Activated T-cell treated with anti-CD3 and anti-CD28 coated beads for 4 hours (primary cell): ENCODE measurements at places on chromosomes 1 and 21.

GRCh38 chr1:156461109-156461508 lies 39.5 kb downstream of the MEF2D start:
- no peak for DNase-seq

- no peak for DNase-seq
Measured at GRCh38 chr1:55707196-55707595, 492.0 kb upstream of the USP24 start.

DNA sequence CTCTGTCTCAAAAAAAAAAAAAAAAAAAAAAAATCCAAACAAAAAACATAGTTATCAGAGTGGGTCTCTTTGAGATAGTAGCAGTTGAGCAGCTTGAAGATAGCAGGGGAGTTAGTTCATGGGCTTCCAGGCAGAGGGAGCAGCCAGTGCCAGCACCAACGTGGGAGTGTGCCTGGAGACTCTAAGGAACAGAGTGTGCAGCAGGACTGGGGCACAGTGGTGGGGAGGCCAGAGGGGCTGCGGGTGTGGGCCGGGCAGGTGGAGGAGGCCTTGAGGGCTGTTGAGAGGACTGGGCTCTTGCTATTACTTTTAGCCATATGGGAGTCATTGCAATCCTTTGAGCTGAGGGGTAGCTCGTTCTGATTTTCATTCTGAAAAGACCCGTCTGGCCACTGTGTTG lies 63.8 kb downstream of the RYR2 start:
- no peak for DNase-seq

DNA sequence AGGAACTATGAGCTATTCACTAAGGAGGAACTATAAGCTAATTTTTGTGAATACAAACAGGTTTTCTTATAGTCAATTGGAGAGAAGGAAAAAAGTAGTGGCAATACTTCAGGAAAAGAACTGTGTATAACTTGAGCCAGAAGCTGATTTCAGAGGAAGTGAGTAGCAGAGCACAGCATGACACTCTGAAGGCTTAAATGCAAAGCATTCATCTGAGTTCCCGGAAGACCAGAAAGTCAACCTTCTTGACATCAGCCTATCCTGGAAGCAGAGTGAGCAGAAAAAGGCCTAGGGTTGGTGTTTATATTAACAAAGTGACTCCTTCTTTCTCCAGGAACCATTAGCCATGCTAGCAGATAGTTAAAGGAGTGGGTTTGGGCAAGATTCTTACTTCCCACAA lies 545.2 kb downstream of the MRPL39 start:
- no peak for DNase-seq

DNA sequence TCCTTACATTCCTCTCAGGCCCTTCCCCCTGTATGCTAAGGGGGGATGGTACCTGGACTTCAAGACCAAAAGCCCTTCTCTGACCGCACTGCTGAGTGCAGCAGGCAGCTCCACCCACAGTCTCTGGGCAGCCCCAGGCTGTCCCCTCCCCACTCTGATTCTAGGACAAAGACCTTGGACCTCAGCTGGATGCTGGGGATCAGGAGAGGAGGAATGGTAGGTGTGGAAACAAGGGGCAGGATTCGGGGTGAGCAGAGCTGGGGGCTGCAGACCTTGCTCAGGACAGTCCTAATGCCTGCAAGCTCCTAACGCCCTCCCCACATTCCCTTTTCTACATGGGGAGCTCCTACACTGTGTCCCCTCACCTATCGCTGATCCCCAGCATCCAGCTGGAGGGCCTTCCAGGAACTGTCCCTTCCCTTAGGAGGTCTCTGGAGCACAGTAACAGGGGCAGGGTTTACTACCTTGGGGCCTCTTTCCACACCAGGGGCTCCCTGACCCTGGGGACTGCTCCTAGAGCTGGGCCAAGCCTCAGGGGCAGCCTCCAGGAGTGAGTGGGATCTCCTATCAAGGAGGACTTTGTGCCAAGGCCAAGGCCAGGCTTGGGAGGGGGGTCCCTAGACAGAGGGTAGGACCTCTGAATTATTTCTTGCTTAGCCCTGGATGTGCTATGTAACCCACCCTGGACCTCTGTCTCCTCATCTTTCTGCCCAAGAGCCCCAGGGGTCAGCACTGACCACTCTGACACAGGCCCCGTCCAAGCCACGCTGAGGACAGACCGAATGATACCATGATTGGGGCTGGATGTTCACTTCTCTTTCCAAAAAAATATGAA lies 5.6 kb downstream of the CLDN19 start:
- DNase-seq, result no peak

GRCh38 chr1:215241451-215241850 lies 158.9 kb downstream of the KCNK2 start:
- no peak for DNase-seq

DNA sequence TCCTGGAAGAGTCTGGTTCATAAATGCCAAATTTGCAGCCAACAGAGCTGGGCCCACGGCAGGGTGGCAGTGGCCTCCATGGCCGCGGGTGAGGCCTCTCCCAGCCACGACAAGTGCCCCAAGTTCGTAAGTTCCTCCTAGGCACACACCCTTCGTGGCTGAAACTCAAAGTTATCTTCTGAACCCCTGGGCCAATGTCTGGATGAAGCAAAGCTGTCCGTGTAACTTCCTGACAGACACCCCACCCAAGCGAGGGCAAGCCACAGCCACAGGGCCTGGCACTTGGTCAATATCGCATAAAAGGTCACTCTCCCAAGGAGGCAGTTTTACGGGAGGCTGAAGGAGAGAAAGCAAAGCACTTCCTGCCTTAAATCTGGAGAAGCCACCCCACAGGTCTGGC lies 27.8 kb upstream of the GPR153 start:
- no peak for DNase-seq

DNA sequence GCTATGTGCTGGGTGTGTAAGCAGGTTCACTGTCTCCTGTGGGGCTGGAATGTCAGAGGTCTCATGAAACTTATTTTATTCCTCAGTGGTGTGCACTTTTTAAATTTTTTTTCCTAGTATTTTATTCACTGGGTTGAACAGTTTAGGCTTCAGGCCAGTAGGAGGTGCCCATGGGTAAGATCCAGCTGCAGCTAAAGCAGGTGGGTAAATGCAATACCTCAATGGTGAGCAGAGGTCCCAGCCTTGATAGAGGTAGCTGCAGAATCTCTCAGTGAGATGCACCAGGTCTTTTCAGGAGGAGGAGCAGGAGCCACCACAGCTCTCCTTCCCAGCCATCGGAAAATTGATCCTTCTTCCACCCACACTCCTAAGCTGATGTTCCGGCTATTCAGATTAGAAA lies 12.6 kb upstream of the OR6N2 start:
- DNase-seq, result no peak

DNA sequence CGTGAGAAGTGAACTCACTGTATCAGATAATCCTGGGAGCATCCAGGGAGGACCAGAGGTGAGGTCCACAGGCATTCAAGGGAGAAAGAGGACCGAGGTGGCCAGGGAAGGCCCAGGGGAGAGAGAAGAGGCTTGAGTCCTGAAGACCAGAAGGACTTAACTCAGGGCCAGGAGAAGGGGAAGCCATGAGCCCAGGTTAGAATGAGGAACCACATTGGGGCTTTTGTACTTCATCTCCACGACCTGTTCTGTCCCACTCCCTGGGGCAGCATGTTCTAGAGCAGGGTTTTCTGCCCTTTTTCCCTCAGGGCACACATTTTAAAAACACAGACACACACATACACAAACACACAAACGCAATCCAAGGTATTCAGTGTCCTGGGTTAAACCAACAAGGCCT lies 8.4 kb downstream of the LGR6 start:
- DNase-seq, result no peak

DNA sequence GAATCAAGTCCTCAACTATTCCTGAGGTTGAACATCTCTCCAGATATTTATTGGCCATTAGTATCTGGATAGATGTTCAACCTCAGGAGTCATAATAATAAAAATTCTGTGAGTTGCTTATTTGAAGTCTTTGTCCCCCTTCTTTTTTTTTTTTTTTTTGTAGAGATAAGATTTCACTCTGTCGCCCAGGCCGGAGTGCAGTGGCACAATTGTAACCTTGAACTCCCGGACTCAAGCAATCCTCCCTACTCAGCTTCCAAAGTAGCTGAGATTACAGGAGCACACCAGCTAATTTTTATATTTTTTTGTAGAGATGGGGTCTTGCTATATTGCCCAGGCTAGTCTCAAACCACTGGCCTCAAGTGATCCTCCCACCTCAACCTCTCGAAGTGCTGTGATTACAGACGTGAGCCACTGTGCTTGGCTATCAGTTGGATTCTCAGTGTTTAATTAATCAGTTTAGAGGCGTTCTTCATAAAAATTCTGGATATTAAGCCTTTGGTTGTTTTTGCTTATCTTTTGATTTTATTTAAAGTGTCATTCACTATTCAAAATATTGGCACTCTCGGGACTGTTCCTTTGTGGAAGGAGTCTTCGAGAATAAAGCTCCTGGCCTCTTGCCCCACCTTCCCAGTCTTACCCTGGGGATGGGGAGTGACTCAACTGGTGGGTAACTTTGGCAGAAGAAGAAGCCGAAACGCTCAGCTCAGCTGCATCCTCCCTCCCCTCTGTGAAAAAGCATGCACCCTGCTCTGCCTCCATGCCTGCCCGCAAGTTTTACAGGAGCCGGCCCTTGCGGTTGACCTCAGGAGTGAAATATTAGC lies 11.2 kb upstream of the HYI start:
- no peak for DNase-seq

DNA sequence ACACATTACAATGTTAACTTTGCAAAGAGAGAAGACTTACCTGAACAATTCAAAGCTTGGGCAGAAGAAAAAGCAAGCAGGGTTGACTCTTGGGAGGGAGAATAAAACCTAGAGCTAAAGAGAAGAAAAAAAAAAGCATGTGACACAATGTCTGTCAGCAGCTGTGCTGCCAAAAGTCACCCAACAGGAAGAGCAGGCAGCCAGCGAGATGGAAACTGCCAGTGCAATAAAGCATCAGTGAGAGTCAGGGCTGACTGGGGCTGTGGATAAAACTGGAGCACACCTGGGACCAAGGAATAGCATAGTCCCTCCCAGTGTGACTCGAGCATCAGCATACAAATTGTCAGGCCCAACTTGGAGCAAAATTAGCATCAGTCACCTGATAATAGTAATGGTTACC lies 65.0 kb upstream of the SLC22A15 start:
- DNase-seq, result no peak

GRCh38 chr1:85606414-85606800 lies 25.8 kb downstream of the CCN1 start:
- DNase-seq, result no peak
